Left ventricle myocardium inferior (tissue), 1 donor: ENCODE measurements at places on chromosomes 12 and 14. TPM values are rescaled to one million over a fixed set of nuclear protein-coding genes. Genes with fewer than 3 reads are reported as not detected.

Gene PYGL
- total RNA-seq = 5.8 TPM

Gene CFAP54
- total RNA-seq = 0.16 TPM

Gene BCL11B
- 0.11 TPM for total RNA-seq

Gene OR4E2
- total RNA-seq = not detected

Gene DEPDC4
- 0.47 TPM for total RNA-seq

Gene RILPL2
- 2.2 TPM for total RNA-seq

Gene PRH2
- not detected for total RNA-seq

Gene SYCP3
- not detected for total RNA-seq

Gene FAM186B
- total RNA-seq = 0.33 TPM

Gene POTEM
- total RNA-seq = not detected

Gene NDRG2
- total RNA-seq = 346 TPM

Gene TMPRSS12
- total RNA-seq = not detected

Gene KRT83
- total RNA-seq = not detected

Gene ANKS1B
- total RNA-seq = 1.6 TPM

Gene OLR1
- 0.55 TPM for total RNA-seq

Gene DCN
- 716 TPM for total RNA-seq

Gene SMARCC2
- total RNA-seq = 67.1 TPM

Gene MYF5
- not detected for total RNA-seq

Gene PRKD1
- 3.1 TPM for total RNA-seq

Gene PLBD2
- 28.9 TPM for total RNA-seq

Gene LRRC10
- total RNA-seq = 43.8 TPM

Gene PRICKLE1
- 20.9 TPM for total RNA-seq

Gene MUCL1
- total RNA-seq = not detected

Gene POLE2
- total RNA-seq = 0.69 TPM

Gene SLC38A4
- total RNA-seq = 0.27 TPM

Gene WNT1
- not detected for total RNA-seq

Gene MGAT4C
- total RNA-seq = 5.4 TPM

Gene AQP6
- not detected for total RNA-seq

Gene SLCO1A2
- not detected for total RNA-seq

Gene TSHR
- total RNA-seq = not detected

Gene OTOGL
- total RNA-seq = 0.27 TPM

Gene LRTM2
- total RNA-seq = not detected
